ENCODE measurements at places on chromosomes 2 and 18. TPM values are rescaled to one million over a fixed set of nuclear protein-coding genes. Genes with fewer than 3 reads are reported as not detected.

GRCh38 chr2:41698678-41699422 lies 349.0 kb upstream of the PKDCC start:
- DNase-seq = peak; percentile 58

DNA sequence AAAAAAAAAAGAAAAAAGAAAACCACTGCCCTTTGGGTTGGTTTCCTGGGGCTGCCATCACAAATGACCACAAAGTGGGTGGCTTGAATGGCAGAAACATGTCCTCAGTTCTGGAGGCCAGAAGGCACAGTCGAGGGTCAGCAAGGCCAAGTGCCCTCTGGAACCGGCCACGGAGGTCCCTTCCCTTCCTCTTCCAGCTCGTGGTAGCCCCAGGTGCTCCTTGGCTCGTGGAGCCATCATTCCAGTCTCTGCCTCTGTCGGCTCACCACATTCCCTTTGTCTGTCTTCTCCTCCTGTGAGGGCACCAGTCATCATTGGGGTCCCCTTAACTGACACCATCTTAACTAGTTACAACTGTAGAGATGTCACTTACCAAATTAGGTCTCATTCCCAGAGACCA lies 8.5 kb upstream of the NFATC1 start:
- no peak for DNase-seq

DNA sequence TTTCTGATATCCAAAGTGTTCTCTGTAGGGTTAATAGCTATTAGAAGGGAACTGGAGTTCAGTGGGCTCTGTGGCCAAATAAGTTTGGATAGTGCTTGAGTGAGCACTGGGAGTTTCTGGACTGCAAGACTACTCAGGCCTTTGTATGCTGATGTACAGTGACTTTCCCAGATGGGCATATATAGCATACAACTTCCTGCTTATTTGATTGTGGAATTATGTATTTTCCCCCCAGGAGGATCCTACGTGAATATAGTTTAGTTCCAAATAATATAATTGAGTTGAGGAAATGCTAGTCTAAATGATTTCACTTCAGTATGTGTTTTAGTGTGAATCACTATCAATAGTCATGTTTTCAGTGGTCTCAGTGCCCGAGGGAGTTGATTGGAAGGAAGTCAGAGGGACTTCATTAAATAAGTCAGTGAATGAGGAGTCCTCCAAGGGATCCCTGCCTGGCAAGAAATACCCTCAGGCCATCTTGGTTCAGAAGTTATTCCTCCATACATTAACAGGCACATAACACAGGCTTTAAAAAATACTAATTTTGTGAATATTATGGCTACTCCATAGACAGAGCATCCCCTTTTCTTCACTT lies 251.4 kb downstream of the PRKCE start:
- no peak for DNase-seq

- DNase-seq = no peak
Measured at GRCh38 chr2:240554767-240555493, 2.9 kb downstream of the ANKMY1 start.

DNA sequence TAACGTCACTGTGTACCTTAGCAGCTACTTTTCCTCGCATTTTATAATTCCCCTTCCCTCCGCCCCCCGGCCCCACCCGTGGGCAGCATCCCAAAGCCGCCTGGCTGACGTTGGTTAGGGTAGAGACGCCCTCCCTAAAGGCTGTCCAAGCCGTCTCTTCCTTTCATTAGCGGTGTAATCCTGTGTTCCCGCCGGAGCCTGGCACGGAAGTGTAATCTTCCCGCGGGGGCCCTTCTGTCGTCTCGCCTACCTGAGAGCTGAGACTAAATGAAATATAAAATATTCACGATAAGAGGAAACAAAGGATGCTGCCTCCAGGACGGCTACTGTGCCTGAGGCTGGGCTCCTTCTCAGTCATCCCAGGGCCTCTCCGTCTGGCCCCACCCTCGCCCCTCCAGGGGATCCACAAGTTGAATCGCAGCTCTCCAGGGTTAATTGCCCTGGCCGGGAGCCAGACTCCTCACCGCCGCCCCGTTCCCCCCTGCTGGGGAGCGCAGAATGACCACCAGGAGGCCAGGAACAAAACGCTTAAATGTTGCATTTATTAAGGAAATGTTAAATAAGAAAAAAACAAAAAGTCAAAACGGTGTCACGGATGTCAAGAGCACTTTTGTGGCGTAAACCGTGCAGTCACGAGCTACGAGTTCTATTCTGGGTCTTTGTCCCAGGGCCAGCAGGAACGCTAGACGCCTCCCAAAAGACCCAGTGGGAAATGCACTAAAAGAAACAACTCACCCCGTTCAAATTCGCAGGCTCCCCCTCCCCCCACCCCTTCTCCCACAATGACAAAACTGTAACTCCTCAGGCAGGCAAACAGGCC lies 1.5 kb downstream of the RPRM start:
- DNase-seq = peak; percentile 37

- no peak for DNase-seq
Measured at GRCh38 chr18:50143294-50143693, 51.7 kb downstream of the MYO5B start.

The LONRF2 gene
- total RNA-seq = not detected

The C2orf78 gene
- not detected for total RNA-seq

- no peak for DNase-seq
Measured at GRCh38 chr2:121527009-121527682, 3.5 kb upstream of the RNU4ATAC start.

DNA sequence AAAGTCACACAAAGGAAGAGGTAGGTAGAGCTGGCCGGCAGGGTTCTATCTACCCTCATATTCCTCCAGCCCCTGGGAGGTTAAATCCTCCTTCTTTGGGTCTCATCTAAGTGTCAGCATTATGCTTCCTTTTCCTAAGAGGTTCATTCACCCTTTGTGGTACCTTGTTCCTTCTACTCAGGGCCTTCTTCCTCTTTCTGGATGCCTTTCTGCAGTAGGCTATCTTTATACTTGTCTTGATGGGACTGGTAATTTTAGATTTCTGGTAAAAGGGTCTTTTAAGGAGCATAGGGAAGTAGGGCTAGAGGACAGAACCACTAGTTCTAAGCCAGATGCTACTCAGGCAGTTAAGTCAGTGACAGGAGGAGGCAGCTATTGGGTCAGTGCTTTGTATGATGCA lies 13.7 kb upstream of the TNP1 start:
- no peak for DNase-seq

The KIAA2012 gene
- total RNA-seq = 0.08 TPM

DNA sequence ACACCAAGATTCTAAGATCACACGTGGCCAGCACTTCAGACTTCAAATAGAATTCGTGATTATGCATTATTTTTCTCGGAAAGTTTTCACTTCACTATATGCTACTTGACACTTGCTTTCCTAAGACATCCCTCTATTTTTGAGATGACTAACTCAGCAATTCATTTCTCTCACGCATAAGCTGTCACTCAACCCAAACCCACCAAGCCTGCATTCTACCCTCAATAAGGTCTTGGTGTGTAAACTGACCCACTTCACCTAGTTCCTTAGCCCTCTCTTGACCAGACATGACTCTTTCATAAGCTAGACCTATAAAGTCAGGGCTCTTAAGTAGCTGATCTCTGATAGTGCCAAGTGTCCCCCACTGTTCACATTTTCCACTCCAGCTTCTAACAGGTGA lies 11.7 kb downstream of the CKAP2L start:
- no peak for DNase-seq

The EPB41L5 gene
- total RNA-seq = 78.0 TPM

The ADD2 gene
- 54.0 TPM for total RNA-seq

DNA sequence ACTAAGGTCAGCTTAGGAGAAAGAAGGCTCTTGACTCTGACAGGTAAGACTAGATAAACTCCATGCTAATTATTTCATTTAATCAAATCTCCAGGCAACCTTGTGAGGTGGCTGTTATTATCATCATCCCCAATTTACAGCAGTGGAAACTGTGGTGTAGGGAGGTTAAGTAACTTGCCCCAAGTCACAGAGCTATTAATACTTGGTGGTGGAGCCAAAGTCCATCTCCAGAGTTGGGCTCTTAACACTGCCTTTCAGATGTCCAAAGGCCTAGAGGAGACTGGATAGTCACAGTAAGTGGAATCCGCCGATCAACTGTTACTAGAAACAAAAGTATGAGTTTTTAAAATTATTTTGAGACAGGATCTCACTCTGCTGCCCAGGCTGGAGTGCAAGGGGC lies 46.6 kb upstream of the SP3 start:
- DNase-seq = no peak

The AQP12A gene
- not detected for total RNA-seq

DNA sequence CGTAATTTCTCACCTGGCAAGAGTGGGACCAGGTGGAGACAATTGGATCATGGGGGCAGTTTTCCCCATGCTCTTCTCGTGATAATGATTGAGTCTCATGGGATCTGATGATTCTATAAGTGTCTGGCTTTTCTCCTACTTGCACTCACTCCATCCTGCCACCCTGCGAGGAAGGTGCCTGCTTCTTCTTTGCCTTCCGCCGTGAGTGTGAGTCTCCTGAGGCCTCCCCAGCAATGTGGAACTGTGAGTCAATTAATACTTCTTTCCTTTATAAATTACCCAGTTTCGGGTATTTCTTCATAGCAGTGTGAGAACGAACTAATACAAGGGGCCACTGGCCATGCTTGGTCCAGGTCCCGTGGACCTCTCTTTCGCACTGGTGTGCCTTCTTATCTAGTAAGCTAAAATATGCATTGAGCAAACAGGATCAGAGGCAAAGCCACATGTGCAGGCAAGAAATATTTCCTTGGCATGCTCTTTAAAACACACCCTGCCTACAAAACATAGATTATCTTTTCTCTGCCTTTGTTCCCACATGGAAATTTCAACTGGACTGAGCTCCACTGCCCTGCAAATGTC lies 821.1 kb downstream of the TRIB2 start:
- DNase-seq = no peak

DNA sequence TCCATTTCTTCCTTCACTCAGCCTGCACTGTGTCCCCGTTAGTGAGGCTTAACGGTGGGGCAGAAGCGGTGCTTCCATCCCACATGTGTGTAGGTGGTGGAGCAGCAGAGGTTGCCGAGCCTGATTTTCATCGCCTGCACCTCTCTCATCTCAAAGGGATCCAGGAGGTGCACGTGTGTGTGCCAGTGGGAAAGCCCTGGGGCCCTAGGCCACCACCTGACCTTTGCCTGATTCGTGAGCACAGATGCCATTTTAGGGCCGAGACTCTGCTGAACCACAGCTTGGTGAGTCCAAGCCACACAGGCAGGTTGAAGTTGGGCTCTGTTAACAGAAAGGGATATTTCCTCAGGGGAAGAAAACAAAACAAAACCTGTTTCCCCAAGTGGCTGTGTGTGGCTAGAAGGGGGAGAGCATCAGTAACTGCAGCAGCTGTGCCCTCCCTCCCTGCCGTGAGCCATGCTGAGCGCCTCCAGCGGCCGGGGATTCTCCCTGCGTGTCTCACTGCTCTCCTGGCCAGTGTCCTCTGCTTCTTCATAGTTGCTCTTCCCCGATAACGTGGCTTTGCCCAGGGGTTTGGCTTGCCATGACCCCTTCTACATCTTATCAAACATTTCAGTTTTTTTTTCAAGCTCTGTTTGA lies 81.5 kb downstream of the MAPRE2 start:
- peak; percentile 62 for DNase-seq

- DNase-seq = no peak
Measured at GRCh38 chr18:12329125-12329698, 21.2 kb downstream of the TUBB6 start.

The GCC2 gene
- total RNA-seq = 64.9 TPM

Measured in endothelial cell (in vitro differentiated cells).